ENCODE measurements at places on chromosomes 7 and 10. TPM values are rescaled to one million over a fixed set of nuclear protein-coding genes. Genes with fewer than 3 reads are reported as not detected.

AUTS2 gene
- 2.1 TPM for total RNA-seq

LIPM gene
- not detected for total RNA-seq

HMX2 gene
- total RNA-seq, result not detected

SPAM1 gene
- not detected for total RNA-seq

RBP3 gene
- total RNA-seq, result not detected

CNNM2 gene
- 5.6 TPM for total RNA-seq

ETV1 gene
- not detected for total RNA-seq

HMX3 gene
- total RNA-seq, result not detected

DNA sequence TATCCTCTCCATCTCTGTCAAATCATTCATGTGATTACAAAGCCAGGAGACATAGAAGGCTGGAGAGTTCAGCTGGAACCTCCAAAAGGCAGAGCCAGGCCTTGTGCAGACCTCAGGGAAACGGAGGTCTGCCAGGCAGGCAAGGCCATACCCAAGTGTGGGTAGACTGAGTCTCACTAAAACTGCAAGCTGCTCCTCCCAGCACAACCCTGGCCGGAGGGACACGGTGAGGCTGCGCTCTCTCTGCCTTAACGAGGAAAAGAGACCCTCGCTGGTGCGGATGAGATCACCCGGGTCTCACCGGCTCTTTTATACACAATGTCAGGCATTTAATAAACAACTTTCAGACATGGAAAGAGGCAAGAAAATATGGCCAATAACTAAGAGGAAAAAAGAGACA lies 66.1 kb upstream of the INPP5A start:
- no peak for DNase-seq

DNA sequence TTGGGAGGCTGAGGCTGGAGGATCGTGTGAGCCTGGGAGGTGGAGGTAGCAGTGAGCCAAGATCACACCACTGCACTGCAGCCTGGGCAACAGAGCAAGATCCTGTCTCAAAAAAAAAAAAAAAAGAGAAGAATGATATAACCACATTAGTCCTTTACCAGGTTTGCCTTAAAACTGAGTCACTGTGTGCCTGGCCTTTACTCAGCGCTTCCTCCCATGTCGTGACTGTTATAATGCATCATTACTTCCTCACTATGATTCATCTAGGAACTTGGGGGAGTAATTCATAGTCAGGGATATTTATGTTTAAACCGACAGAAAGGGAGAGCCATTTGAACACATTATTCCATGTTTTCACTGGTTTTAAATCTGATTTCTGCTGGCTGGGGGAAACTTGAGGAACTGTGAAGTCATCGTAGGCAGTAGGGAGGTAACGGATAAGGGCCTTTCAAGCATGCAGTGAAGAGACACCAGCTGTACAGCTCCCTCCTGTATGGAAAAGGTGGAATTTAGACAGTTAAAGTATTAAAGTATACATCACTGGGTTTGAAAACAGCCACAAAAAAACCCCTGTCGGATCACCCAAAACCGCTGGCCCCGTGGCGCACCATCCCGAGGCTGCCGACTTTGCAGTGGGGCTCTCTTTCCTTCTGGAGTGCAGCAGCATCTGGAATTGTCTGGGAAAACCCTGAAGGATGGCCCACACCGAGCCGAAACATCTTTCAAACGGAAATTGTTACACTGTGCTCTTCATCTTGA lies 119.8 kb downstream of the NKX6-2 start:
- no peak for DNase-seq

DNA sequence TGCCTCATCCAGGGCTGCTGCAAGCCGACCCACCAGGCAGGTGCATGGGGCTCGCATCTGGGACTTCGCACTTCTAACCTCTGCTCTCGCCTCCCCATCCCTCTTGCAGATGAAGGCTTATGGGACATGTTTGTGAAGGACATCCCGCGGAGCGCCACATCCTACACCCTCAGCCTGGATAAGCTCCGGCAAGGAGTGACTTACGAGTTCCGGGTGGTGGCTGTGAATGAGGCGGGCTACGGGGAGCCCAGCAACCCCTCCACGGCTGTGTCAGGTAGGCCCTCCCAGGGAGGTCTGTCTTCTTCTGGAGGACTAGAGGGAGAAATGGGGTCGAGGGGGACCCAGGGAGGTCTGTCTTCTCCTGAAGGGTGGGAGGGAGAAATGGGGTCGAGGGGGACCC lies 448.9 kb upstream of the FOXK1 start:
- no peak for DNase-seq

GRCh38 chr7:19463581-19463980 lies 245.3 kb downstream of the POLR1F start:
- DNase-seq, result no peak

DNA sequence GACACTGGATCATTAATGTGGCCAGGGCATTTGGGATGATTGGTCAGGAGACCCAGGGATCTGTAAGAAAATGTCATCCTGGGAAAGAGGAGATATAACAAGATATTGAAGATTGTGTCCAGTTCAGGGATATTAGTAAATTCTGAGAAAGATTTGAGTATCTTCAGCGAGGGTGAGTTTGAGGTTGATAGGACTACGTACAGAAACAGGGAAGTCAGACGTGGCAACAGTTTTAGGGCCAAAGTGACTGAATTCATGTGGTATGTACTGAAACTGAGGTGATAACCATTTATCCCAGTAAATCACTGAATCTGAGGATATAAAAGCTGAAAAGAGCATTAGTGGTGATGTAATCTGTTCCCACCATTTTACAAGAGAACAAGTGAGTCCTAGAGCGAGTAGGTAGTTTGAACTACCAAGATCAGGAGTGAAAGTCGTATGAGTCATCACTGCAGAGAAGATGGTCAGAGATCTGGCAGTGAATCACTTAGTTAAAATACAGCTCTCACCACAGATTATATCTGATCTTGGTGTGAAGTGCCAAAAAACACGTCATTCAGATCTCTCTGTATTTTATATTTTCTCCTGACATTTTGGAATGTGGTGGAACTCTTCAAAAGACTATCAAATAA lies 220.5 kb downstream of the CDK14 start:
- no peak for DNase-seq

DNA sequence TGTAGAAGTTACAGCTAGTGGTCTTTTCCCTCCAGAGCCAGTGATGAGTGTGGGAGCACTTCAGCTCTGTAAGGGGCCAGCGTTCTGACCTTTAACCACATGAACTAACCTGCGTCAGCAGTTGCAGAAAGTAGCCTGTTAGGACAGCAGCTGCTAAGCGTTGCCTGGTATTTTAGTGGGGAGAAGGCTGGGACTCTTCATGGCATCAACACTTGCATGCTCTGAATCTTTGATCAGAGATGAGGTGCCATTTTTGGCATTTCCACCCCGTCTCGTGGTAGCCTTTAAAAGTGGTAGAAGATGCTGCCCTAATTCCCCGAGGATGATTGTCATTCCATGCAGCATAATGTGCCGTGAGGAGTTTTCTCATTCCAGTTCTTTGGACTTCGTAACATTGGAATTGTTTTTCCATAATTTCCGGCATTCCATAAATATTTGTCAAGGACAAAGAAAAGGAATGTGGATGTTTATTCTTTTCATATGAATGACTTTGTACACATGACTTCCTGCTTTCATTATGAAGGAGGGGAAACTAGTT lies 92.2 kb downstream of the AVL9 start:
- DNase-seq, result no peak

DNA sequence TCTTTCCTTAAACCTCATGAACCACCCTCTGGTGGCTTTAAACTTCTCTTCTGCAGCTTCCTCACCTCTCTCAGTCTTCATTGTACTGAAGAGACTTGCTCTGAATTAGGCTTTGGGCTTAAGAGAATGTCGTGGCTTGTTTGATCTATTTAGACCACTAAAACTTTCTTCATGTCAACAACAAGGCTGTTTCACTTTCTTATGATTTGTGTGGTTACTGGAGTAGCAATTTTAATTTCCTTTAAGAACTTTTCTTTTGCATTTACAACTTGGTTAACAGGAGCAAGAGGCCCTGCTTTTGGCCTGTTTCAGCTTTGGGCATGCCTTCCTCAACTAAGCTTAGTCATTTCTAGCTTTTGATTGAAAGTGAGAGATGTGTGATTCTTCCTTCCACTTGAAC lies 38.1 kb upstream of the CDHR3 start:
- peak; percentile 76 for DNase-seq

DNA sequence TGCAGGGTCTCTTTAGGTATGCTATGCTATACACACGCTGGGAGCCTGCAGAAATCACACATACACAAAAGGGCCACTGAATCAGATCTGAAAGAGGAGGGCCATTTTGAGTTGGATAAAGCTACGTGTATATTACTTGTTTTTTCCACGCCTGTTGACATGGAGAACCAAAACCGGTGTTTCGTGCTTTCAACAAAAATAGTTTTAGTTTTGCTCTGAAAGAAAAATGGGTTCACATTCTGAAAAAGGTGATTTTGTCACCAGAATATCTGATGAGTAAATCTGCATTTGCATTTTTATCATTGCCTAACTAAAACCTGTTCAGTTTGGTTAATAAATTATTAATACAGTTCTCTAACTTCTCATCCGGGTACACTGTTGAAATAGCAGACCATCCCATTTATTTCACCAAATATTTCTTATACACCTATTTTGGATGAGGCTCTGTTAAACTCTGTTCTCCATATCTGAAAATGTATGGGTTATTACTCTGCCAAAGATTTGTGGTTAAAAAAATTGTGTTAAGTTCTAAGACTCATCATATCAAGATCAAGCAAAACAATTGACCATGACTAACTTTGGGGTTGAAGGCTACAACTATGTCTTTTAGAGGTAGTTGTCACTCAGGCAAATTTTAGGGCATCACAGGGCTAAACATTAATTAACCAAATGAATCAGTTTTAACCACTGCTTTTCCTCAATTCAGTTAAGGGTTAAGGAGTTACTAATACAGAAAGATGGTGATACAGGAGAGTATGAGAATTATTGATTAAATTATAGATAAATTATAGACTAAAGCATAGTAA lies 101.2 kb upstream of the RPA3 start:
- no peak for DNase-seq

- DNase-seq, result no peak
These were observed 5.3 kb downstream of the COL1A2 start for GRCh38 chr7:94400022-94400421.

DNA sequence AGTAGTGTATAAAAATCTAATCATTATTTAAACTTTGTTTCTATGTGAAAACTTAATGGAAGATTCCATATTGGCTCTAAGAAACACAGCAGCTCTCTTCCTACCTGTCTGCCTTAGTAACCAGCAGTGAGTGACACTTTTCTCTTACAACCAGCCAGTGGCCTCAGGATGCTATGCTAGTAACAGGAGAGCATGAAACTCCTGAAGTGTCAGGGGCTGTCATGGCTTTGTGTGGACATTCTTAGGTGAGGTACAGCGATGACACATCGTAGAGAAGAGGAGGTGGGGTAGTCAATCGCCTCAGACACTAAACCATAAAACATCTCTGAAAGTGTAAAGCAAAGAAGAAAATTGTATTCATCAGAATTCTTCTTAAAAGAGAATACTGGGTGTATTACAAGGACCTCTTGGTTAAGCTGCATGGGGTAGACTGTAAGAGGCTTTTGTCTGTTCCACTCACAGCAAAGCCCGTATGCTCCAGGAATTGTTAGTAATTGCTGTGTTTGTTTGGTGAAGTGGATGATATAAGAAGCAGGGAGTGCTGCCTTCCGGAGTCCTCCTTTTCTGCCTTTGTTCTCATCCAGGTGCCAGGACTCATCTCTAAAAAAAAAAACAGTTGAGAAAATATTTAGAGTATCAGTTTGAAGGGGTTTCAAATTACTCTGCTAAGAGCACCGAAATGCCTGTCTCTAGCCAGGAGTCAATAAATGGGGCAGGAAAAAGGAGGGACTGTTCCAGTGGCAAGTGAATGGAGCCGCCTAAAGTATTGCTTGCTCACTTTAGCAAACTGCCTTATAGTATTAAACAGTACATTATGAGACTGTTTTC lies 518.8 kb downstream of the CNTNAP2 start:
- no peak for DNase-seq

GRCh38 chr7:15720849-15721471 lies 34.5 kb upstream of the MEOX2 start:
- DNase-seq, result peak; percentile 58

DNA sequence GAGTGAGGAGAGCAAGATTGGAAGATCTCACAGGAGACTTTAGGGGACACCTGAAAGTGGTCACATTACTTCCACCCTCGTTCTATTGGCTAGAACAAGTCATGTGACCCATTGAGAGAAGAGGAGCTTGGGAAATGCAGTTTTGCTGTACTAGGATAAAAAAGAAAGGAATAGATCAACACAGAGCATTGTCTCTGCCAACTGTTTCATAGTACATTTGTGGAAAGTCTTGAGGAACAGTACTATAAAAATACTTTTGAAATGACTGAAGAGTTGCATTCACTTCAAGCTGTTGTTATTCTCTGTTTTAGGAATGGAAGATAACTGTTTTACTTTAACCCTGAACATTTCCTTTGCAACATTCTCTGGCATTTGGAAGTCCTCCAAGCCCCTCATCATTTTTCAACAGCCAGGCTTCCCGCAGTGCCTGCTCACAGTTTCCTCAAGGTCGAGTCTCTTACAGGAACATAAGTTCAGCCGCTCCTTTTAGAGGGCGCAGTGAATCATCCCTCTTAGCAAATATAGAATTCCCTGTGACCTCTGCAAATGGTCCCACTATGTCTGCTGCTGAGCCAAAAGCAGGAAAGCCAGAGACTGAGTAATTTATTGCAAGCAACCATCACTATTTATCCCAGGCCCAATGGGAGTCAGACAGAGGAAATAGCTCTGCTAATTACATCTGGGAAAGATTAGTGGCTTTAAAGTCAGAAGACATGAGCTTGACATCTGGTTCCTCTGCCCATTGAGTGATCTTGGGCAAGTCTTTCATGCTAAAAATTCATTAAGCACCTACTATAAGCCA lies 40.7 kb downstream of the MRPL32 start:
- no peak for DNase-seq

GRCh38 chr7:144579687-144580086 lies 176.2 kb upstream of the NOBOX start:
- no peak for DNase-seq

GRCh38 chr7:46725838-46726237 lies 804.8 kb upstream of the IGFBP3 start:
- DNase-seq, result no peak

GRCh38 chr7:38840736-38841460 lies 68.1 kb downstream of the VPS41 start:
- DNase-seq, result no peak

DNA sequence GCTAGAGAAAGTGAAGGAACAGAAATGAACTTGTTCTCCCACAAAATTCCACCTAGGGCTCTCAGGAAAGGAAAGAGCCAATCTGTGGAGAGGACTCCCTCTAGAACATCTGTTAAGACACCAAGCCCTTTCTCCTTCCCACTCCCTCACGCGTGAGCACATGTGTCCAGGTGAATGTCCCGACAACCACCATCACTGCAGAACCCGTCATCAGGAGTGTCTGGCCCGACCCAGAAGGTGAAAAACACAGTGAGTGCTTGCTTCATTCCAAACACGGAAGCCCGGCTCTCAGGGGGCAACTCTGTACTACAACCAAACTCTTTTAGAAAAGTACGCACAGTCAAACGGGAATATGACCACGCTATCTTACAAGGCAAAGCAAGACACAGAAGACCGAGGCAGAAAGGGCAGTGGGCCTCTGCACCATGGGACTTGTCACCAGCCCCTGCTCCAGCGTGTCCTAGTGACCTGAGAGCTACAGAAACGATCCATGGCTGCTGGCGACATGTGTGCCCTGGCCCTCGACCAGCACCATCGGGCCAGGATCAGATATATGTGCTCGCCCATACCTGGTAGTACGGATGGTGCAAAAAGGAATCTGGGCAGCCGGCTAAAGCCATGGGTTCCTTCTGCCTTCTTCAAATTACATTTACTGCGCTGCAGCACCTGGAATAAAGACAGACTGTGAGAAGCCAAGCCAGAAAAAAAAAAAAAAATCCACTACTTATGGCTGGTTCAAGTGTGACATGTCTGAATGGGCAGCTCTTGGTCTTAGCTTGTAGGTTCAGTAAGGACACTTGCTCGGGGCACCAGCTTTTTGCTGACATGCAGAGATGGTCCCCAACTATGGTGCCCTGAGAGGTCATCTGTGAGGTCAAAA lies 50.8 kb downstream of the GRB10 start:
- no peak for DNase-seq
